ENCODE measurements at places on chromosomes 2 and 18.

DNA sequence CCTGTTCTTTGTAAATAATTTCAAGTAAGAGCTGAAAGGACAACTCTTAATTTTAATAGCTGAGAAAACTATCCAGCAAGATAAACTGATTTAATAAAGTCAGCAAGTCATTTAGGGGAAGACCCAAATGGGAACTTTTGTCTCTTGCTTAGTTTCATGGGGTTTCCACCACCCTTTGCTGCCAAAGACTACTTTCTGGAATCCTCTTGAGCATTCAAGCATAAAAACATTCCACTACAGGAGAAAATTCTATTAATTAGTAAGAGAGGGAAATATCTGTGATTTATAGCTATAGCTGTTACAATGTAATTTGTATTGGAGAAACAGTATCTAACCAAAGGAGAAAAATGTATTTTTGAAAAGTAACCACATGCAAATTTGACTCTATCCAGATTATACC lies 20.6 kb downstream of the EFEMP1 start:
- DNase-seq = no peak

DNA sequence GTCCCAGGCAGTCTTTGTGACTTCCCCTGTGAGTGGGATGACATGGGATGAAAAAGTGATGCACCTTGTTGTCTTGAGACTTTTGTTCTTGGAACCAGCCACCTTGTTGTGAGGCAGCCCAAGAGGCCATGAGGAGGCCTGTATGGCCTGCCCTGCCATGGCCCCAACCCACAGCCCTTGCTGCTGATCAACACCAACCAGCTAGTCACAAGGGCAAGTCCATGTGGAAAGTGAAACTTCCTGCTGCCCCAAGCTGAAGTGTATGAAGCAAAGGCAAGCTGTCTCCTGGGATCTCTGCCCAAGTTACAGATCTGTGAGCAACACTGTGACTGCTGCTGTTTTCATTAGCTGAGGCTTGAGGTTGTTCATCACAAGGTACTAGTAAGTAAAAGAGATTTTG lies 21.6 kb downstream of the TMEM18 start:
- no peak for DNase-seq

DNA sequence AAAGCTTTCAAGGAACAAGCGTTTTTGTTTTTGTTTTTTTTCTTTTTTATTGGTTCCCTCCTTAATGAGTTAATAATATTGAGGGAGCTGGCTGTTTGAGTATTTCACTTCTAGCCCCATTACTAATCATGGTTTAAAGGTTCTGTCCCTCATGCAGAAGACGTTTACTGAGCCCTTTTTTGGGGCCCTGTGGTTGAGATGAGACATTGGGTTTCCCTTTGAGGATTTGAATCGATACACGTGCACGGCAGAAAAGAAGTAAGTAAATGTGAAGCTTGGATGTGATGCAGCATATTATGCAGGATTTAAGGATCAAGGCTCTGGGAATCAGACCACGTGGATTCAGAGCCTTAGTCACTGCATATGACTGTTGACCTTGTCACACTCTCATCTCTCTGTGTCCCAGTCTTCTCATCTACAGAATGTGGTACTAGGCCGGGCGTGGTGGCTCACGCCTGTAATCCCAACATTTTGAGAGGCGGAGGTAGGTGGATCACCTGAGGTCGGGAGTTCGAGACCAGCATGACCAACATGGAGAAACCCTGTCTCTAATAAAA lies 1.0 kb upstream of the CHST10 start:
- DNase-seq = no peak

GRCh38 chr2:96934182-96934495 lies 52.2 kb downstream of the FAM178B start:
- DNase-seq = no peak

DNA sequence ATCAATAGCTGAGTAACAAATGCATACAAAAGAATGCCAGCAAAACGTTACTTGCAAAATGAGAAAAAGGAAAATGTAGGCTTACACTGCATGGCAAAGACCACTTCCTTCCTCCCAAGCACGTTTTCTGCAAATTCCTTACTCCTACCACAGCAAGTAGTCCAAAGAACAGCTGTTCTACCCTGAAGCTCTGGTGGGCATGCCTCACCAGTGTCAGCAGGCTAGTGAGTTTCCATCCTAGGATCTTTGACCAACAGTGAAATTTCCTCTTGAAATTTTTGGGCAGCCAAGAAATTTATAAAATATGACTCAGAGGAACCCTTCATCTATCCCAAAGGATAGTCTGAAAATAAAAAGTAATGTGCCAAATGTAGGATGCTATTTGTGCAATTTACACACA lies 123.9 kb downstream of the ZNF532 start:
- DNase-seq = no peak

- no peak for DNase-seq
These were observed 52.6 kb downstream of the CXCR4 start for GRCh38 chr2:136065384-136065783.

DNA sequence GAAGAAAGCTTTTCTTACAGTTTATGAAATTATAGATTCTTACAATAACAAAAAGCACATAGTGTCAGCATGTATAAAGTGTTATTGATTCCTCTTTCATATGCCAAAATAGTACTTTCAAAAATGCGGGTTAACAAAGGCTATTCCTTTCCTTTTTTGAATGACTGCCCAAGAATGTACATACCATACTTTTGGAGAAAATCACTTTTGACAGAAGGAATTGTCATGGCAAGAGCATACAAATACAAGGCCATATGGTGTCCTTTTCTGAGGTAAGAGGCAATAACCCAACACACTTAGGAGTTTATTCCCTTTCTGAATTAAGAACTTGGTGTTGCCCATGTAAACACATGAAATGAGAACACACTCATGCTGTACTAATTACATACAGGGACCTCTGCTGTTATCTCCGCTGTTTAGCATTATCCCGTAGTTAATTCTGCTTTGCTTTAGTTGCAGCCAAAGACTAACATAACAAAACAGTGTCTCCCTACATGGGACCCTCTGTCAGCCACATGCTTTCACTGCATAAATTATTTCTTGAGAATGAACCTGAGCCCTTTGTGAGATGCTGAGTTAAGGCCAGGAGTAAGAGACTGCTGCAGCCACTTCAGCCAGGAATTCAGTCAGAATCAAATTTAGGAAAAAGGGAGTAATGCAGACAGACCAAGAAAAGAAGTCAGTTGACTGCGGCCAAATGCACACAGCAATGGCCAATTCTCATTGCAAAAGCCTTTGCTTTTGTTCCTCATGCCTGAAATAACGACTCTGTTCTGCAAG lies 67.0 kb downstream of the CDH2 start:
- DNase-seq = no peak

- DNase-seq = no peak
These were observed 11.3 kb downstream of the QPCT start for GRCh38 chr2:37355735-37356134.

DNA sequence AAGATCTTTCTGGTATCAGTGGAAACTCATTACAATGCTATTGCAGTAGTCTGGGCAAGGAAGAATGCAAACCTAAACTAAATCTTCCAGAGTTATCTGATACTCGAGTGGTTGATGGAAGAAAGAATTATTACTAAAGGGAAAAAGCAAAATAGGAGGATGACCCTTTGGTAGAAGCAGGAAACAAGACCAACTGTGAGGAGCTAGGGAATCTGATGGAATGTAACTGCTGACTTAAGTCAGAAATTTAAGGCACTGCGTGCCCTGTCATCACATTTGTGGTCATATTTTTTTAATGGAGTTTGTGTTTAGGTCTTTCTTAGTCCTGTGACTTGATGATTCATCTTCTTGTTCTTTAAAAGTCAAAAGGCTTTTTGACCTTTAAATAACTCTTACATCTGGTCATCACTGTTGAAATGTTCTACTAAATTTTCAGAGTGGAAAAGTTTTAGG lies 36.5 kb upstream of the ARMC9 start:
- no peak for DNase-seq

- DNase-seq = no peak
These were observed 41.6 kb downstream of the ACKR3 start for GRCh38 chr2:236610991-236611821.

DNA sequence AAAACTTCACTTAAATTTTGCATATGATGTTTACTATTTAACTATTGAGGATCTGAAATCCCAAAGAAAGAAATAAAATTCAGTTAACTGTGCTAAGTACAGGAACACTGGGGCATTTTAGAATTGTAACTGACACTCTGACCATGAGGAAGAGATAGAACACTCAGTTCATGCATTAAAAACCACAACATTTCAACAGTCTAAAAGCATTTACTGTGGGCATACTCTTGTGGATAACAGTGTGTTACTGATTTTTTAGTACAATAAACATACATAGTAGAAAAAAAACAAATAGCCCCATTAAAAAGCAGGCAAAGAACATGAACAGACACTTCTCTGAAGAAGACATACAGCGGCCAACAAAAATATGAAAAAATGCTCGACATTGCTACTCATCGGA lies 1122.7 kb upstream of the PIK3C3 start:
- DNase-seq = no peak

- no peak for DNase-seq
These were observed 246.3 kb upstream of the LRRTM4 start for GRCh38 chr2:77768508-77768907.

DNA sequence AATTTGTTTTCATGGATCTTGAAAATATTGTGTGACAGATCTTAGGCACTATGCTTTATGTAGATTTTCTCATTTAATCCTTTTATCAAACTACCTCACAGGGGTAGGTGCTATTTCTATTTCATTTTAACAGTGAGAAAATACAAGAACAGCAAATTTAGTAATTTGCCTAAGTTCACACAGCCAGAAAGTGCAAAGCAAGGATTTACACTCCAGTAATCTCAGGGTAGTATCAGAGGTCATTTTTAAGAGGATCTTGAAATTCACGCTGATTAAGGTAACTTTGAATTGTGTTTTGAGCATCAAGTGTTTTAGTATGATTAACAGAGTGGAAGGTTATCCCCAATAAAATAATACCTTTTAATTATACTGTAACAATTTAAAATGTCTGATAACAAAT lies 10.1 kb upstream of the KCNJ3 start:
- DNase-seq = no peak

- DNase-seq = no peak
These were observed 263.8 kb downstream of the EIPR1 start for GRCh38 chr2:3113769-3114168.

GRCh38 chr18:58753976-58754375 lies 82.7 kb downstream of the MALT1 start:
- no peak for DNase-seq

GRCh38 chr2:181354626-181355025 lies 102.6 kb upstream of the ITGA4 start:
- no peak for DNase-seq

Measured in hematopoietic multipotent progenitor cell (in vitro differentiated cells).